ENCODE measurements at places on chromosomes 5 and 9. TPM values are rescaled to one million over a fixed set of nuclear protein-coding genes. Genes with fewer than 3 reads are reported as not detected.
A peak's percentile ranks its signal among the peaks of the same experiment; 100 is the strongest.

GRCh38 chr5:136101884-136102283 is 30.8 kb upstream of the SMAD5 start:
- no peak for DNase-seq

DNA sequence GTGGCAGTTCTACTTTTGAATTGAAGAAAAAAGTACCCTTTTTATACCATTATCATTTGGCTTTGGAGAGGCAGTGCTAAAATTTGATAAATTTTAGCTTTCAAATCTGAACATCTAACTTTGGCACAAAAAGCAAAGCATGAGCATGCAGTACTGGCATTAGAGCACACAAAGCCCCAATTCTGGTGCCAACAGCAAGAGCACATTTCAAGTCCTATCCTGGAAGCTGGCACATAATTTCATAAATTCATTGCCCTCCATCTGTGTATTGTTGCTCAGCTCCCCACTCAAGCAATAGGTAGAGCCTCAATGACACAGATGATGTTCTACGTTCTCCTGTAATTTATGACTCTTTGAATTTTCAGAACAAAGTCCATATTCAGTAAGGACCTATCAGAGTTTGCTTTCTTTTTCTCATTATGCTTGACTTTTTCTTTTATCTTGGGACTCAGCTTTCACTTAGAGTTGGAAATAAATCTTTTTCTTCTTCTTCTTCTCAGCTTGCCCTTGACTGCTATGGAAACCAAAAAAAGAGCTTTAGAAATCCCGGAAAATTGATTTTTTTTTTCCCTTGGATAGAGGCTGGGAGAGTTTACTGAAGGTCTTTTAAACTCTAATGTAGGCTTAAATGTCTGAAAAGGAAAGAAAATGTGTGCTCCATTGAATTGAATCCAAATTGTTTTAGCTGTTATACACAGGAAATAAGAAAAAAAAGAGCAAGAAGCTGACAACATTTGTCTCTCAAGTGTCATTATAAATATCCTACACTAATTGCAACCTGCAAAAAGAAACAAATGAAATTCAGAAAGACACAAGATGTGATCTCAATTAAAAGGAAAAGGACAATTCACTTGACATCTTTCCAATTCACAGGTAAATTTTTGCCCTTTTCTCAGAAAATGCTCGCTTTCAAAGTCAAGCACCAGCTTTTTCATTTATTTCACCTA is 380.8 kb upstream of the CDH18 start:
- DNase-seq = no peak

GRCh38 chr5:154547551-154547950 is 69.5 kb upstream of the HAND1 start:
- no peak for DNase-seq

GRCh38 chr9:119004618-119004990 is 364.6 kb downstream of the BRINP1 start:
- peak; percentile 56 for DNase-seq

- DNase-seq = no peak
Measured at GRCh38 chr5:157219491-157220271, 39.0 kb downstream of the ITK start.

- DNase-seq = no peak
Measured at GRCh38 chr9:120394058-120394669, 185.8 kb downstream of the CDK5RAP2 start.

- no peak for DNase-seq
Measured at GRCh38 chr5:174325961-174326360, 280.5 kb downstream of the NSG2 start.

DNA sequence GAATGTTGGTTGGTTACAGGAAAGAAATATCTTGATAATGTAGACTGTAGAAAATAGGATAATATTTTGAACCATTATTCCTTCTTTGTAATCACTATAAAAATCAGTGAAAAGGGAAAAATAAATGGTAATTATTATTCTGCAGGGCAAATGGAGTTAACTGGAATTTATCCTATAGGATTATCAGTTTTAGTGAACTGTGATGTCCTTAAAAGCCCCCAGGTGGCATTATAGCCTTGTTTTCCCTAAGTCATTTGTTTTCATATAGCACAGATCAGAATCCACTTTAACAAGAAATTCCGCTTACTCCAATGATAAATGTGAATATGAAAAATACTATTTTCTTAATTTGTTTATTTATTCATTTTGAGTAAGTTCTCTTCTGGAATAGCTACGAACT is 26.2 kb upstream of the WDR41 start:
- DNase-seq = no peak

GRCh38 chr9:134339183-134339806 is 13.0 kb downstream of the RXRA start:
- no peak for DNase-seq

GRCh38 chr9:123484130-123484529 is 128.1 kb downstream of the CRB2 start:
- DNase-seq = no peak

GRCh38 chr5:89728750-89729149 is 680.8 kb downstream of the CETN3 start:
- peak; percentile 62 for DNase-seq

GRCh38 chr9:133359399-133360175 is 3.2 kb downstream of the SURF2 start:
- DNase-seq = no peak

GRCh38 chr5:171242521-171242920 is 66.5 kb upstream of the TLX3 start:
- no peak for DNase-seq

GRCh38 chr5:39399135-39400036 is 25.4 kb downstream of the DAB2 start:
- no peak for DNase-seq

DNA sequence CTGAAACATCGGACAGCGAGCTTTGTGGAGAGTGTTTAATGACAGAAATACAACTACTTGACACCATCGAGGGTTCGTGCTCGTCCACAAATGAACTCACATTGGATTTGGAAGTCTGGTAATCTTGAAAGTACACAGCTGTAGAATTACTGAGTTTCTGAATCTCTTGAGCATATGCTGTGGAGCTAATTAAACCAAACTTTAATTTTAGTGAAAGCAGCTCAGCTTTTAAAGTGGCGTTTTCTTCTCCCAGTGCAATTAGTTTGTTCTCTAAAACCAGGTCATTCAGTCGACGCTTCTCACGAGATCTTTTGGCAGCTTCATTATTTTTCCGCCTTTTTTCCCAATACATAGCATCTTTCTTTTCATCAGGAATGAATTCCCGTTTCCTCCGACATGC is 13.5 kb downstream of the NFIL3 start:
- DNase-seq = no peak

- DNase-seq = no peak
Measured at GRCh38 chr9:136707849-136708517, 4.4 kb upstream of the DIPK1B start.

DNA sequence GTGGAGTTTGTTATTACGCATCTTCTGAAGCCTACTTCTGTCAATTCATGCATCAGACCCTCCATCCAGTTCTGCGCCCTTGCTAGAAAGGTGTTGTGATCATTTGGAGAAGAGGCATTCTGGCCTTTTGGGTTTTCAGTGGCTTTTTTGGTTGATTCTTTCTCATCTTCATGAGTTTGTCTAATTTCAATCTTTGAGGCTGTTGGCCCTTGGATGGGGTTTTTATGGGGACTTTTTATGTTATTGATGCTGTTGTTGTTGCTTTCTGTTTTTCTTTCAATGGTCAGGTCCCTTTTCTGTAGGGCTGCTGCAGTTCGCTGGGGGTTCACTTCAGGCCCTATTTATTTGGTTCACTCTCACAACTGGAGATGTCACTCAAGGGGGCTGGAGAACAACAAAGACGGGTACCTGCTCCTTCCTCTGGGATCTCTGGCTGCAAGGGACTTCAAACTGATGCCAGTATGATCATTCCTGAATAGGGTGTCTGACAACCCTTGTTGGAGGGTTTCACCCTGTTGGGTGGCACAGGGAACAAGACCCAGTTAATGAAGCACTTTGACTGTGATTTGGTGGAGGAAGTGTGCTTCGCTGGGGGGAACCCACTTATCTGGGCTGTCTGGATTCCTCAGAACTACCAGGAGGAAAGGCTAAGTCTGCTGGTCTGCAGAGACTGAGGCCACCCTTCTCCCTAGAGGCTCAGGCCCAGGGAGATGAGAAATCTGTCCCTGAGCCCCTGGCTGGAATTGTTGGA is 226.7 kb upstream of the PTGER4 start:
- no peak for DNase-seq

DNA sequence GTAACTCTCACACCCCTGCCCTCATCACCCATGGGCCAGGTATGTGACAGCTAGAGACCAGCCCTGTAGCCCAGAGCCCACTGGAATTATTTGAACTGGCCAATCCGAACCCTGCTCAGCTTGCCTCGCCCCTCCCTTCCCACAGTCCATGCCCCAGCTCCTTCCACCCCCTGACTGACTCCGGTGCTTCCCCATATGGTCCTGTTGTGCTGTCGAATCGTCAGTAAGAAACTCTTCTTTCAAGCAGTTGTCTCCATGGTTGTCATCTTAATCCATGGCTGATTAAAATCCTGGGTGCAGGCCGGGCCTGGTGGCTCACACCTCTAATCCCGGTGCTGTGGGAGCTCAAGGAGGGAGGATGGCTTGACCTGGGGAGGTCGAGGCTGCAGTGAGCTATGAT is 118.5 kb downstream of the COL23A1 start:
- DNase-seq = no peak

GRCh38 chr9:78909566-78909965 is 612.6 kb downstream of the PSAT1 start:
- no peak for DNase-seq

- DNase-seq = no peak
Measured at GRCh38 chr9:13090628-13091027, 188.9 kb downstream of the MPDZ start.

- DNase-seq = no peak
Measured at GRCh38 chr9:120913647-120914264, 12.8 kb downstream of the TRAF1 start.

- DNase-seq = no peak
Measured at GRCh38 chr5:180302256-180302655, 10.4 kb upstream of the MAPK9 start.

DNA sequence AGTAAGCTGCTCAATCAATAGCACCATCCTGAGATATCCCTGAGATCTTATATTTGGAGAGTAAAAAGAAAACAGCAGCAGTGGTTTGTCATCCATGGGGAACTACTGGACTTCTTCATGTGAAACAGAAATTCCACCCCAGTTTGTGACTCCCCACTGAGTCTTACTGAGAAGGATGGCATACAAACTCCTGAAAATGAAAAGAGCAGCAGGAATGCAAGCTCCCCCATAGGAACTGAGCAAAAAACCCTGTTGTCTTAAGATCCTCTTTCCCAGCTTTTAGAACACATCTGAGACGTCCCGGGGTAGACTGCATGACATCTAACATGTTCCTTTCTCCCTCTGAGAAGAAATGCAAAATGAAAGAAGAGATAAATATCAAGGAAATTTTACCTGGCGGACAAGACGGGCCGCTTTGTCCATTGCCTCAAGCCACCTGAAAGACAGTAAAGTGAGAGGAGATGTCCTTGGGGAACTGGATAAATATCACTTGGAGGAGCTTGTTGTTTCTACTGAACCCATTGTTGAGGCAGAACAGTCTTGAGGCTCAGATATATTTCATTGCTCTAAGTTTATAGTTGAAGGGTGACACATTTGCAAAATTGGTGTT is 117.1 kb downstream of the NUDT12 start:
- no peak for DNase-seq

FLT4 gene
- 4.6 TPM for total RNA-seq

PCDHGC3 gene
- total RNA-seq = 40.8 TPM

GPR107 gene
- 19.3 TPM for total RNA-seq

PCDHB7 gene
- total RNA-seq = 4.4 TPM

SHOC1 gene
- total RNA-seq = not detected

ACSL6 gene
- 0.84 TPM for total RNA-seq

PCDHB9 gene
- 7.5 TPM for total RNA-seq

TNFSF8 gene
- 0.84 TPM for total RNA-seq

OGN gene
- 4.2 TPM for total RNA-seq

C9 gene
- not detected for total RNA-seq

DMRT3 gene
- 0.30 TPM for total RNA-seq

LRRC19 gene
- not detected for total RNA-seq

SLC34A1 gene
- total RNA-seq = not detected
